ENCODE measurements at places on chromosomes 2 and 18.

DNA sequence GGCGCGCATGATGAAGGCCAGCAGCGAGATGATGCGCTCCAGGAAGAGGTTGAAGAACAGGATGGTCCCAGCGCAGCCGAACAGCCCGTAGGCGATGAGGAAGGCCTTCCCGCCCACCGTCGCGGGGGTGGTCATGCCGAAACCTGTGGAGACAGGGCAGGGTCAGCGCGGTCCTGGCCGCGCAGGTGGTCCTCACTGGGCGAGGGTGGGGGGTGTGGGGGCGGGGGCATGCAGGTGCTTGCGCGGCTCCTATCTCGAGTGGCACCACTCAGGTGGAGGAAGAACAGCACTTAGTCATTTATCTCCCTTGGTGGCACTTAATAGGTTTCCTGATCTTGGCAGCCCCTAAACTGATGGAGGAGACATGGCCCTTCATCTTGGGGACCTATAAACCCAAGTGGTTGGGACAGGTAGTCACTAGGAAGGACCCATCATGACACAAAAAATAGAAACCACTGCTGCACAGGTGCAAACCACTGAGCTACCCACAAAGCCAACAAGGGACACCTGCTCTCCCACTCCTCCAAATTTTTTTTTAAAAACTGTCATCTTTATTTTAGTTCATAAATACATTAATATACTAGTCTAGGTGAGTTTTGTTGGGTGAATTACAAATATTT is 118.8 kb downstream of the MSH2 start:
- DNase-seq: no peak

DNA sequence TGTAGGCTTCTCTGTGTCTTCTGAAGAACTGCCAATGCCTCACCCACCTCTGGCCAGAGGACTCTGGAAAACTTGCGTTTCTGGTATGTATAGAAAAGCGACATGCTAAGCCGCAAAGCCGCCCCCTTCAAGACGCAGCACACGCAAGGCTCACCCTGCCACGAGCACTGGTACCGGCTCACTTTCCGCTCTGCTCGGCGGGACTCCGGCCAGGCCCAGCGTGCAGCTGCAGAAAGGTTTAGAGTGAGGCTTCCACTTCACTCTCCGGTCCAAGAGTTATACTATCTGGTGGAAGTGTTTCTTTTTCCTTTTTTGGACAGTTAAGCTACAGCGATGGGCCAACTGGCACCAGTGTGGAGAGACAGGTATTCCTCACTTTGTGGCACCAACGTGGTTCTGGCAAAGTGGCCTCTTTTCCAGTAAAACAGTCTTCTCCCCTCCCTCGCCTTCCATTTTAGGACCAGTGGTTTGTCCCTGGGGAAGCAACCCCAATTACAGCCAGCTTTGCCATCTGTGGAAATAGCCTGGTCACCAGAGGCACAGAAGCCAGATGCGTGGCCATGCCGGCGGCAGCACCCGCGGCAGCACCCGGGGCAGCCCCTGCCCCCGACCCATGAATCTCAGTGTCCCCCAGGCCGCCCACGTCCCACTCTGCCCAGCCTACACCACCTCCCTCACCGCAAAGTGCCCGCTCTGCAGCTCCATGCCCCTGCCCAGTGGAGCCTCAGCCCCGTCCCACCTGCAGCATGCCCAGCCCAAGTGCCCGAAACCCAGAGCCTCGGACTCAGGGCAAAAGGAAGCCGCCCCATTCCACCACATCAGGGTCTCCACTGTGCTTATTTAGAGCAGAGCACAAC is 91.6 kb upstream of the CTDP1 start:
- no peak for DNase-seq

DNA sequence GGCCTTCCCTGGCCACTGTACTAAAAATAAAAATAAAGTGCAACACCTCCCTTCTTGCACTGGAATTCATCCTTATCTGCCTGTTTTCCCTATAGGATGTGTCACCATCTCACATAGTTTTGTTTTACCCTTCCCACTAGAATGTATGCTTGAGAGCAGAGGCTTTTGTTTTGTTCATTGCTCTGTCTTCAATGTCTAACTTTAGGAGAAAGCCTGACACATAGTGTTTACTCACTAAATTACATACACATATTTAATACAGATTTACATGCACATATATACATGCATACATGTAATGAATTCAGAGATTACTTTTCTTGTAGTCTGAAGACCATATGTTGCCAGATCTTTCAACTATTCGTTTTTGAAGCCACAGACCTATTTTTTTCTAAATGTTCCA is 23.0 kb downstream of the CD302 start:
- no peak for DNase-seq

DNA sequence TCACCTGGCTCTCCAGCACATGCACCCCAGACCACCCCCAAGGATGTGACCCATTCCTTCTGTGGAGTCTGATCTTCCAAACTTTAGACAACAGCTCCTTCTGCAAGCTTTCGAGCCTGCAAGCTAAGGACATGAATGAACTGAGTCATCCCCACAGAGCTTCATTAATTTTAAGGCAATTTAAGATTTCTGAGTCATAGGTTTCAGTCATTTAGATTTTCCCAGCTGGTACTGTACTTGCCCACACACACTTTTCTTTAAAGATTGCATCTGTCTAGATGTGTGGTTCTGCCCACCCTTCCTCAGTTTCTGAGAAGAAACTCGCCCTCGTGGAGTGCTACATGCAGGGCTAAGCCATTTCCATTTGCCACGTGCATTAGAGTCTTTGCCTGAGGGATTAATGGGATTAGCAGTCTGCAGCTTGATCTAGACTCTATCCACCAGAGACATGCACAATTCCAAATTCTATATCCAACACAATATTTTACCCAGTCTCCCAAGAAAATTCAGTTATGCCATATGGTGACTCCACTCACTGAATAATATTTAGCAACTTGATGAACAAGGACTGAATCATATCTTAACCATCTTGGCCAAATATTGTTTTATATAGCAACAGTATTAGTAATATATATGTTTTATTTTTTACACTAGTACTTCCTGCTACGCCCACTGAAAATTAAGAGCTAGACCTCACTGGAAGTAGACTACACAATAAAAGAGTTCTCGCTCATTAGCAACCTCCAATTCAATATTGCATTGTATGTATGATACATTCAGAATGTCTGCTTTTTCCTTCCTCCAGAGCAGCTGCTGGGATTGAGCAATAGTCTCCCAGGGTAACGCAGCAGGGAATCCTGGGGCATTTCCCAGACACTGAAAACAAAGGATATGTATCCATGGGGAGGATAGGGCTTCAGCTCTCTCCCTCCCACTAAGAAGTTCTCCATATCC is 14.3 kb upstream of the TRIB2 start:
- peak; percentile 26 for DNase-seq

DNA sequence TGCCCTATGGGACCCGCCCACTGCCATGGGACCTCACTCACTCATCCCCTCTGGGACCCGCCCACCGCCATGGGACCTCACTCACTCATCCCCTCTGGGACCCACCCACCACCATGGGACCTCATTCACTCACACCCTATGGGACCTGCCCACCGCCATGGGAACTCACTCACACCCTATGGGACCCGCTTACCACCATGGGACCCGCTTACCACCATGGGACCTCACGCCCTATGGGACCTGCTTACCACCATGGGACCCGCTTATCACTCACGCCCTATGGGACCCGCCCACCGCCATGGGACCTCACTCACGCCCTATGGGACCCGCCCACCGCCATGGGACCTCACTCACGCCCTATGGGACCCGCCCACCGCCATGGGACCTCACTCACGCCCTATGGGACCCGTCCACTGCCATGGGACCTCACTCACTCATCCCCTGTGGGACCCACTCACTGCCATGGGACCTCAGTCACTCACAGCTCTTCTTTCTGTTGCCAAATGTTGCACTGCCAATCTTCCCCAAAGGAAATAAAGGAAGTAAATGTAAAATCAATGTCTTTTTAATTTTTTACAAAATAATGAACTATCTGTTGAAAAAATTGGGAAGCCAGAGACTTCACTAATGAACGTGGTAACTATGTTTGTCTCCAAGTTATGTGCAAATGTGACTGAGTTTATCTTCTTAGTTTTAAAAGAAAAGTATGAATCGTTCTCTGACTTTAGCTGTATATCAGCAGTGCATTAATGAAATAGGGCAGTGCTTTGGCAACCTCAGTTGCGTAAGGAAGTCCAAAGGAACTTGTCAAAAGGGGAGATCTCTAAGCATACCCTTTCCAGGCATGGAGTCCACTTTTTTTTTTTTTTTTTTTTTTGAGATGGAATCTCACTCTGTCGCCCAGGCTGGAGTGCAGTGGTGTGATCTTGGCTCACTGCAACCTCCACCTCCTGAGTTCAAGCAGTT is 101.5 kb upstream of the MGAT5 start:
- DNase-seq: no peak

GRCh38 chr18:9081940-9082339 is 20.6 kb upstream of the NDUFV2 start:
- no peak for DNase-seq

- DNase-seq: no peak
Measured at GRCh38 chr2:137178951-137179377, 413.6 kb downstream of the THSD7B start.

DNA sequence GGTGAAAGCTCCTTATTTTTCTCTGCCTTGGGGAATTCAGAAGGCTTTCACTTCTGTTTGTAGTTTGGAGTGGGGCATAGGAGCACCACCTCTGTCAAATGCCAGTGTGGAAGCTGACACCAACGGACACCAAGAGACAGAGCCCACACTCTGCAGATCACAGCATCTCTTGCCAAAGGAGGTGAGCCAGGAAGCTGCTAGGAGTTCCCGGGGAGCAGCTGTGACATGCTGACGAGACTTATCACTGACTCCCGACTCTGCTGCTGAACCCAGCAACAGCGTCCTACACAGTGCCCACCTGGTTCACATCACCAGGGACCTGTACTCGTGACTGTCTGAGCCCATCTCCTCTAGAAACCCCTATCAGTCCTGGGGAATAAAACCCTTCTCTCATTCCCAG is 8.1 kb downstream of the TEX51 start:
- no peak for DNase-seq

GRCh38 chr2:242038166-242038927 is 168.8 kb downstream of the RTP5 start:
- no peak for DNase-seq

DNA sequence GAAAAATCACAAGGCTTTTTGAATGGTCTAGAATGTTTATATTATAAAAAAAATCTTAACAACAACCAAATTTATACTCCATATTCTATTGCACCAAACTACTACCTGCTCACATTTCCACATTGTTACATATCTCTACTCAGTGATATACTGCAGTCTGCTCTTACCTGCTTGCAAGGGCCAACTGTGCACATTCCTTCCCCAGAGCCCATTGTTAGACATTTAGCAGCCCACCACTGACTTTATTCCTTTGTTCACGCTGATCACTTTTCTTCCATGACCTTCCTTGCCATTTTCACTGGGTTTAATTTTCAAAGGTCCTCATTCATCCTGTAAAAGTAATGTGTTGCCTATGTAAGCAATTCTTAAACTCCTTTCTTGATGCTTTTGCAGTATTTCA is 109.7 kb upstream of the KCNJ3 start:
- DNase-seq: no peak

DNA sequence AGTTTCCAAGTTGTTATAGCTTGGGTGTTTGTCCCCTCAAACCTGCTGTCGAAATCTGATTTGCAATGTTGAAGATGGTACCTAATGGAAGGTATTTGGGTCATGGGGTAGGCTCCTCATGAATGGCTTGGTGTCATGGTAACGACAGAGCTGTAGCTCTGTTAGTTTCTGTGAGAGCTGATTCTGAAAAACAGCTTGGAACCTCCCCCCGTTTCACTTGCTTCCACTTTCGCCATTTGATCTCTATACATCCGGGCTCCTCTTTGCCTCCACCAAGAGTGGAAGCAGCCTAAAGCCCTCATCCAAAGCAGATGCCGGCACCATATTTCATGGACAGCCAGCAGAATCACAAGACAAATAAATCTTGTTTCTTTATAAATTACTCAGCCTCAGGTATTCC is 1035.1 kb upstream of the SLC39A10 start:
- DNase-seq: no peak

- DNase-seq: no peak
Measured at GRCh38 chr18:23387265-23387664, 65.8 kb upstream of the RIOK3 start.

All from NCI-H2107 (cell line).